ENCODE measurements at places on chromosomes 2 and 18.

GRCh38 chr2:56960581-56960980 lies 776.8 kb downstream of the CCDC85A start:
- DNase-seq = no peak

GRCh38 chr2:100230754-100231153 lies 88.4 kb upstream of the AFF3 start:
- DNase-seq = no peak

GRCh38 chr2:9092383-9093282 lies 89.1 kb upstream of the MBOAT2 start:
- DNase-seq = no peak

- no peak for DNase-seq
Observed at GRCh38 chr2:64101141-64101591, 43.1 kb downstream of the PELI1 start.

All from GF-D8 (cell line).